Left cardiac atrium (tissue), 4 donors: ENCODE measurements at places on chromosomes 2 and 18. TPM values are rescaled to one million over a fixed set of nuclear protein-coding genes. Genes with fewer than 3 reads are reported as not detected.

Gene LIMS2
- total RNA-seq = 204 TPM

Gene SCN9A
- 6.4 TPM for total RNA-seq

Gene RAB27B
- total RNA-seq = 1.0 TPM

Gene CNGA3
- total RNA-seq = not detected

Gene ANKRD44
- 10.2 TPM for total RNA-seq

Gene PTH2R
- total RNA-seq = not detected

Gene STARD6
- not detected for total RNA-seq

Gene AMER3
- total RNA-seq = not detected

GRCh38 chr18:76126327-76126726, 368.7 kb downstream of the ZNF516 start:
- no peak for DNase-seq

GRCh38 chr18:59140302-59140885, 710 bp downstream of the SEC11C start:
- no peak for DNase-seq

- DNase-seq = no peak
Observed at GRCh38 chr2:240277073-240277806, 136.8 kb upstream of the OTOS start.

DNA sequence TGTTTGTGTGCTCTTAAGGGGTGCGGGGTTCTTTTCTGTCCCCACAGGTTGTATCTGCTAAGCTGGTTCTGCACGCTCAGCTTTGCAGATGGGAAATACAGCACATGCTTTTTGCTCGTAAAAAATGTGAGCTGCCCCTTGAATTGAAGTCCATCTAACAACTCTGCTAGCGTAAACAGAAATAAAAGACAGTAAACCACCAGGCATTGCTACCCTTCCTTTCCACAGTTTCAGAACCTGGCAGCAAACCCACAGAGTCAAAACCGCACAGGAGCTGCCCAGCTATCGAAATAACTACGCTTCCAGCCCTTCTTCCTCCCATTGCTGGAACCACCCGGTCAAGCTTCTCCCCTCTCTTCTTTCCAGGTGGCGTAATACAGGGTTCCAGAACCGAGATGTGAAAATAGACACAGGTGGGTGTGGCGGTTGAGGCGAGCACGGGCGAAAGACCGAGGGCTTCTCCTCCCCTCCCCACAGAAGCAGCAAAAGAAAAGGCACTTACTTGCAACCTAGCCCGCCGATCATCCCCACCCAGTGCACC, 479 bp downstream of the SCN9A start:
- no peak for DNase-seq

DNA sequence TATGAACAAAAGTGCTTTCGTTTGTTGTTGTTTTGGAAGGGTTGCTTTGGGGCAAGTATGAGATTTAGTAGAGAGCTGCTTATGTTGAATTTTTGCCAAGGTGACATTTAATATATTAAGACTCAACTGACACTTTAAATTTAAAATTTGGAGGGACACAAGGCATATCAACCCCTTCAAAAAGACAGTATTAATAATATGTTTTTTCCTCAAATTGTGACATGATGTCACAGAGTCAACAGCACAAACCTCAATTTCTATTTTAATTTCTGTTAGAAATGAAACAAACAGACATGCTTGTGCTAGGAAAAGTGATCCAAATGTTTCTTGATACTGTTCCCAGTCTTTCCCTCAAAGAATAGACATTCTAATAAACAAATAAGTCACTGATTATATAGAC, 218.9 kb downstream of the CYRIA start:
- no peak for DNase-seq

DNA sequence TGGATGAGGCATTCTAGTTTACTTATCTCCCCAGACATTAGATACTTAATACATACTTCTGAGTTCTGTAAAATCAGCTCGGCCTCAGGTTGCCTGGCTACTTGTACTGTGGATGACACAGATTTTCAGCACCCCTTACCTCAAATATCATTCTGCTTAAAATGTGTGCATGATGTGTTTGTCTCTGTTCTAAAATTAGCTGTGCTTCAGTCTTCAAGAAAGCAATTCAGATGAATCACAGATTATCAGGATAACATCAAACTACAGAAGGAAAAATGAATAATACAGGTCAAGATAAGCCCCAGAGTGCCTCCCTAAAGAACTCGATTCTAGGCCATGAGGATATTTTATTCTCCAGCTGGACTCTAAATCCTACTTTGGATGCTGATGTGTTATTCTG, 21.3 kb upstream of the MAPRE2 start:
- DNase-seq = no peak

- DNase-seq = no peak
Observed at GRCh38 chr2:12300927-12301326, 415.8 kb upstream of the TRIB2 start.

GRCh38 chr2:197359859-197360258, 49.3 kb upstream of the ANKRD44 start:
- DNase-seq = no peak

GRCh38 chr2:215833531-215834162, 179.7 kb downstream of the MREG start:
- no peak for DNase-seq

GRCh38 chr18:62435435-62436031, 87.3 kb upstream of the ZCCHC2 start:
- no peak for DNase-seq

DNA sequence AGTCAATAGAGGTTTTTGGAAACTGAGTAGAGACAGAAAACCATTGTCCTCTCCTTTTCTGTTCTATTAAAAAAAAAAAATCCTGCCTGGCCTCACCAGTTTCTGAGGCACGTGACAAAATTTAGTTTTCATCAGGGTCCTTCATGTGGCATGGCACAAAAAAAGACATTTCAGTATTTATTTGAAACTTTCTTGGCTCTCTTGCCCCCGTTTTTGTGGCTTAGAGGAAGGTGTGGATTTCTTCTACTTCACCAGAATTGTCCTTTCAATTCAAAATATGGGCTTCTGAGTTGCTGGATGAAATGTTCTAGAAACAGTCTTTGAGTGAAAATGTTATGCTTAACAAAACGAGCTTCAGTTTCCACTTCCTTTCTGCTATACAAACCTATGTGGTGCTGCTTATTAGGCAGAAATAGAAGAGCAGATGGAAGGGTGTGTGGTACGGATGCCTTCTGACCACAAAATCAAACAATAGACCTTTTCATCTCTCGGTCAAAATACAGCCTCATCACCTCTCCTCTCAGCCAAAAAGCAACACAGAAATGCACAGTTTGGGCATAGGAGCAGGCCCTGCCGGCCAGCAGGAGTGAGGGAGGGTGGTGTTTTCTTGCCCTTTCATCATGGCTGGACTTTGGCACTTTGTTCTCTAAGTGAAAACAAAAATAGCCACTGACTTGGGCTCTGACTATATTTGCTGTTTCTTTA, 89.2 kb downstream of the SH3RF3 start:
- DNase-seq = no peak

GRCh38 chr2:234218266-234219045, 168.0 kb downstream of the SPP2 start:
- DNase-seq = no peak

GRCh38 chr18:31643003-31643402, 41.4 kb downstream of the B4GALT6 start:
- DNase-seq = no peak

DNA sequence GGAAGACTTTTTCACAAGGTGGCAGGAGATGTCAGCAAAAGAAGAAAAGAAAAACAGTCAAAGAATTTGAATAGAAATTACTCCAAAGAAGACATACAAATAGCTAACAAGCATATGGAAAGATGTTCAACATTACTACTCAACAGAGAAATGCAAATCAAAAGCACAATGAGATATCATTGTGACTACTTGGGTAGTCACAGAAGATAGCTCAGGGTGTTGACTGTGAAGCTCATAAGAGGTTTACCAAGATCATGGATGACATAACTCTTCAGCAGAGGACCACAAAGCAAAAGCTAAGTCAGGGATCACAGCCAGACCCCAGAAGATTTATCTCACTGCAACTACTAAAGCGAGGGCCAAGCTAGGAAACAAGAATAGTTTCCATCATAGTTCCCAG, 53.0 kb upstream of the TANK start:
- no peak for DNase-seq

DNA sequence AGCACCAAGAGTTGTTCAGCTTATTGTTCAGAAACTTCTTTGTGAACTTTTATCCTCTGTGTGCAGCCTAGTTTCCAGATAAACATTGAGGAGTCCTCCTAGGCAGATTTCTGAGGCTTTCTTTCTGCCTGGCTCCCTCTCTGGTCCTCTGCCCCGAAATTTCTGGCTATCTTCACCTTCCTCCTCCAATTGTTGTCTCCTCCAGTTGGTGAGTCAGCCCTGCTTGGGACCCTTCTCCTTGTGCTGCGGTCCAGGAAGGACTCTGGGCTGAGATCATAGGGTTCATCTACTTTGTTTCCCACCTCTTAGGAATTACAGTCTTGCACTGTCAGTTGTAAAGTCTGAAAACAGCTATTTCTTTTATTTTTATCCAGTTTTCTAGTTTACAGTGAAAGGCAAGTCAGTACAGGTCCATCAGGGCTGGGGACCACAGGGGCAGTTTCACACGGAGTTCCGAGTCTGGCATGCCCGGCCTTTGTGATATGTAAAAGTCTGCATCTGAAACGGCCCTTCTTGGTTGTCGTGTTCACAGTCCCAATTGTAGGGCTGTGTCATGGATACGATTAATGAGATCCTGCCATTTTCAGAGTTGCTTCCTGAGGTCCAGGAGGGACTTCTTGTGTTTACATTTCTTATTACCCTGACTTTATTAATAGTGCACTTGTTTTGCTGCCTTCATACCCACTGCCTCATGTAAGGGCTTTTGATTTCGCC, 100.8 kb downstream of the SMC6 start:
- DNase-seq = no peak

DNA sequence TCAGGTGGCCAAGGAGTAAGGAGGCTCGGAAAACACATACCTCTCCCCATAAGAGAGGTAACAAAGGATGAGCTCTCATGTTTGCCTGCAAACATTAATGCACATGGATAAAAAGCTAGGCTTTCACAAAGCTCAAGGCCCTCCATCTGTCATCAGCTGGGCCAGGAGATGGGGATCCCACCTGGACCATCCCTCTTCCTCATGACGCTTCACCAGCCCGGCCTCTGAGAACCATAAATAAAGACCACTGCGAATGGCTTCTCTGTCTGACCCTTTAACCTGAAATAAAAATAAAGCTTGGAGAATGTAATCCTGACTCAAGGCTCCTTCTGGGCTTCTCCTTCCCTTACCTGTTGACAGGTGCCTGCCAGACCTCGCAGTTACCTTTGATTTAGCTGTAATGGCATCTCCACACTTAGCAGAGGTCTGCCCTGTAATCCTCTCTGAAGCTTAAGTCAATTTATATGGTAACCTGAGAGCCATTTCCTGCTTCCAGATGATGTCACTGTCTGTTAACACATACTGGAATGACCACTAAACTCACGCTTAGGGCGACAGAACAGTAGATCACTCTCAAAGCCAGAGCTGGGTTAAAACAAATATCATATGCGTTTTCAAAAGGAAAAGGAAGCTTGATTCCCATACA, 29.3 kb upstream of the FOXI3 start:
- DNase-seq = no peak

DNA sequence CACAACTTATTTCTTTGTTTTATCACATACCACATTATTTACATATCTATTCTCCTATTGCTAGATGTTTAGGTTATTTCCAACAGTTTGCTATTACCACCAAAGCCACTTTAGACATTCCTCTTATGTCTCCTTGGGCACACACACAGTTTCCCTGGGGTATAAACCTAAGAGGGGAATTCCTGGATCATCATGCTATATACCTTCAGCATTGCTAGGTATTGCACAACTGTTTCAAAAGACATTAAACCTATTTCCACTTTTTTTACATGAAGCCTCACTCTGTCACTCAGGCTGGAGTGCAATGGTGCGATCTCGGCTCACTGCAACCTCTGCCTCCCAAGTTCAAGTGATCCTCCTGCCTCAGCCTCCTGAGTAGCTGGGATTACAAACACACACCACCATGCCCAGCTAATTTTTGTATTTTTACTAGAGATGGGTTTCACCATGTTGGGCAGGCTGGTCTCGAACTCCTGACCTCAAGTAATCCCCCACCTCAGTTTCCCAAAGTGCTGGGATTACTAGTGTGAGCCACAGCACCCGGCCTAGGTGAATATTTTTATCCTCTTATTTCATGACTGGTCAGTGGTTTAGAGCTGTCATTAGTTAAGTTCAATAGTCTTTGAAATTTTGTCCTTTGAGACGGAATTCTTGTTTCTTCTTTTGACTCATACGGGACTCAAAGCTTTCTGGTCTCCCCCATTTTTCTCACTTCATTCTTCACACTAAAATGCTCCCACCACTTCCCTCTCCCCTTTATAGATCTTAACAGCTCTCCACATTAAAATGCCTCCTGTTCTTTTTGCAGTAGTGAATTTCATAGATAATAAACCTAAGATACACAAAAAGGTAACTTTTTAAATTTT, 30.3 kb downstream of the SULT1C4 start:
- no peak for DNase-seq

DNA sequence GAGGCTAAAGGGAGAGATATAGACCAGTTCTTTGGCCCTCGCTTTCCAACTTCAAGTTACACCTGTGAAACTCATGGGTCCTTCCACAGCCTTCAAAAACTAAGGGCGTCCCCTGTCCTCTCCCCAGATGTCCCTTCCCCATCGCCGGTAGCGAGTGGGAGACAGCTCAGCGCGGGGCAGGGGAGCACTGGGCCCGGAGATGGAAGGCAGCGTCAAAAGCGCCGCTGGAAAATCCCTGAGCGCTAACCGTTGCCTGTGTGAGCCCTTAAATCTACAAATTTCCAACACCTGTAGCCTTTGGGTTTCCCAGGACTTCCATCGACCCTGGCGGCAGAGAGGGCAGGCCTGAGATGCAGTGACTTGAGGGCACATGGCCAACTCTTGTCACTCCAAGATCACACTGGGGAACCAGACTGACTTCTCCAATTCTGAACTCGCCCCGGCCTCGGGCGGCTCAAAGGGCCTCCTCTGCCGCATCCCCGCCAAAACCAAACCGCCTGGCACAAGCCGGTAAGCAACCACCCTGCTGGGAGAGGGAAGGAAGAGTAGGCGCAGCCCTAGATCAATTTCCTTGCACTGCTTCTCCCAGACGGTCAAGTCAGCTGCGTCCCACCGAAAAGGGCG, 879 bp upstream of the EPAS1 start:
- peak; percentile 64 for DNase-seq
